ENCODE measurements at places on chromosomes 1 and 21. TPM values are rescaled to one million over a fixed set of nuclear protein-coding genes. Genes with fewer than 3 reads are reported as not detected.

Gene NBPF10
- total RNA-seq, result 1.5 TPM

Gene LCE4A
- not detected for total RNA-seq

Gene CD1E
- total RNA-seq, result not detected

Gene CNKSR1
- not detected for total RNA-seq

Measured in endothelial cell of coronary artery (primary cell).